ENCODE measurements at places on chromosomes 4 and X.

- peak; percentile 31 for DNase-seq
These were observed 122.5 kb downstream of the NFKB1 start for GRCh38 chr4:102623622-102624021.

GRCh38 chrX:11998944-11999343 is 139.3 kb upstream of the FRMPD4 start:
- DNase-seq = no peak

GRCh38 chr4:16009153-16009552 is 46.2 kb upstream of the FGFBP2 start:
- DNase-seq = no peak

DNA sequence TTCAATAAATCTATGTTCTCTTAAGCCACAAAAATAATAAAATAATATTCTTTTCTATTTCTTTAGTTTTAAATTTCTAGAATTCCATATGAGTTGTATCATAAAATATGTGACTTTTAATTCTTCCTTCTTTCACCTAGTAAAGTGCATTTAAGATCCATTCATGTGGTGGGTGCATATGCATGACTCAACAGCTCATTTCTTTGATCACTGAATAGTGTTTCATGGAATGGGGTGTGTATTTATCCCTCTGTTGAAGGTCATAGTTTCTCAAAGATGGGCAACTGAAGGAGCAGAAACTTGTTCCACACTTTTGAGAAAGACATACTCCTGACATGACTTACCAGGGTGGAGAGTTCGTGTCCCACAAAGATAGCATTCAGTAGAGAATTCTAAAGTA is 1230.3 kb upstream of the AGA start:
- DNase-seq = no peak

DNA sequence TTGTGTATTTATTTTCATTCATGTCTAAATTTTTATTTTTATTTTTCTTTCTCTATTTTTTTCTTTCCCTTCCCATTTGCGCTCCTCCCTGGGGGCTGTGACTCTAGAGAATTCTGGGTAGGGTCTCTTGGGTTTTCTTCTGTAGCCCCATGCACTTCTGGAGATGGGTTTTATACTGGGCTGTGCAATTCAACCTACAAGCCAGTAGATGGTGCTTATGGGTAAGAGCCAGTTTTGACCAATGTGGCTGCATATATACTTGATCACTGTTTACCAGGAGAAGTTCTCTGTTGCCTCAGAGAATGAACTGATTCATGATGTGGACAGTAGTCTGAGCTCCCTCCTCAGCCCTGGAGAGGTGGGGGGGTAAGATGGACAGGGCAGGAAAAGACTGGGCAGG is 614.6 kb downstream of the PCDH19 start:
- DNase-seq = no peak

DNA sequence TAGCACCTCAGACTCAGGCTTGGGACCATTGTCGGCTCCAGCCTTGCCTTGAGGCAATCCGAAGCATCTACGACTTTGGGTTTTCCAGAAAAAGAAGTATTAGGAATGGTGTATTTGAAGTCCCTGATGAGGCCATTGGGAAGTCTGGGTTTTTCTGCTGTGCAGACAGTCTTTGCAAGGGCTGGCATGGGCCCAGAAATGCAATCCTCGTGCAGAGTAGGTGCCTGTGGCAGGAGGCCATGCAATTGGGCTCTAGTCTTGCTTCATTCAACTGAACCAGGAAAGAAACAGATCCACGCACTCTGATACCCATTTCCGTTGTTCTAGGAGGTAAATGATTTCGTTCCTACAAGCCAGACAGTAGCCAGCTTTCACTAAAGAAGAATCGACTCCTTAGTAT is 12.4 kb downstream of the ZFP92 start:
- DNase-seq = no peak

DNA sequence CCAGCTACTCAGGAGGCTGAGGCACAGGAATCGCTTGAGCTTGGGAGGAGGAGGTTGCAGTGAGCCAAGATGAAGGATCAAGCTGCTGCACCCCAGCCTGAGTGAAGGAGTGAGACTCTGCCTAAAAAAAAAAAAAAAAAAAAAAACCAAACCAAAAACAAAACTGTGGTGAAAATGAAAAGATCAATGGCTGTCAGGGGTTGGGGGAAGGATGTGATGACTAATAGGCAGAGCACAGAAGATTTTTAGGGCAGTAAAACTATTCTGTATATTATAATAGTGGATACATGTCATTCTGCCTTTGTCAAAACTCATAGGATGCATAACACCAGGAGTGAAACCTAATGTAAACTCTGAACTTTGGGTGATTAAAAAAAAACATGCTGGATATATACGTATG is 69.9 kb upstream of the ELOVL6 start:
- no peak for DNase-seq

- DNase-seq = no peak
These were observed 1.5 kb downstream of the CCNG2 start for GRCh38 chr4:77158487-77158861.

DNA sequence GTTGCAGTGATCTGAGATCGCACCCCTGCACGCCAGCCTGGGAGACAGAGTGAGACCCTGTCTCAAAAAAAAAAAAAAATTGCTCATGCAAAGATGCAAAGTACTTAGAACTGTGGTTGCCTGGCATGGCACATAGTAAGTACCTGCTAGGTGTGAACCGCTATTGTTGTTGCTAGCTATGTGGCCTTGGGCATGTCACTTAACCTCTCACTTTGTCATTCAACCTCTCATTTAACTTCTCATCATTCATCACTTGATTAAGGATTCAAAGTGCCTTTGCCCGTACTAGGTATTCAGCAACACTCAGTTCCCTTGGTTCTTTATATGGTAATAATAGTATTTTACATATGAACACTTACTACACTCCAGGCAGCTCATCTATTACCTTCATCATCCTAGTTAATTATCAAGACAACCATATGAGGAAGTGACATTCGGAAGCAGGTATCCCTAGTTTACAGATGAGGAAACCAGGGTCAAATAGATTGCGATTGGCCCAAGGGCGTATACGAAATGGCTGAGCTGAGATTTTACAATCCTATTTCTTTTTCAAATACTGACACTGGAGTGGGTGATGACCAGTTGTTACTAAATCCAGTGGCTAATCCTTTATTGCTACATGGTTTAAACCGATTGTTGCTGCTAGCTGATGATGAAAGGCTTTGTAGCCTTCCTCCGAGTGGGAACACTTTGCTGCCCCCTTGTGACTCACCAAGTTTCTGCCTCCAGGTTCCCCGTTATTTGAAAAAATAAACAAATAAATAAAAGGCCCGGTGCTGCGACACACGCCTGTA is 28.8 kb upstream of the SOWAHD start:
- peak; percentile 43 for DNase-seq

- no peak for DNase-seq
These were observed 31.4 kb upstream of the PDLIM5 start for GRCh38 chr4:94420356-94420755.

DNA sequence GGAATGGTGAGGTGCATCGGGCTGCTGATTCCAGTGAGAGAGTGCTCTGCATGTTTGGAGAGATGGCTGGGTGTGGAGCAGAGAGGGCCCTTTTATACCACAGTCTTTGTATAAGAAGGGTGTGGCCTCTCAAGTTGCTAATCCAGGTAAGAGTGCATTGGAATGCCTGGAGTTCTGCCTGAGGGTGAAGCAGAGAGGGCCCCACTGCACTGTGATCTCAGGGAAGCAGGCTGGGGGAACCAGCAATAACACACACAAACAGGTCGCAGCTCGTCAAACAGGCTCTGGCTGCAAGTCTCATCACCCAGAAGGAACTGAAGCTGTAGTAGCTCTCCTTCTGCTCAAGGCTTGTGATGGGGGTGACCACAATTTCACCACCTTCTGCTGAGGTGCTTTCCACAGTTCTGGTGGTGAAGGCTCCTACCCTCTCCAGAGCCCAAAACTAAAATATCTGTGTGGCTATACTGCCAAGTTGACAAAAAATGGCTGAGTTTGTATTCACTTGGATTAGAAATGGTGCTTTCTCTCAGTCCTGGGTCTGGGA is 687.4 kb upstream of the HS3ST1 start:
- DNase-seq = no peak

DNA sequence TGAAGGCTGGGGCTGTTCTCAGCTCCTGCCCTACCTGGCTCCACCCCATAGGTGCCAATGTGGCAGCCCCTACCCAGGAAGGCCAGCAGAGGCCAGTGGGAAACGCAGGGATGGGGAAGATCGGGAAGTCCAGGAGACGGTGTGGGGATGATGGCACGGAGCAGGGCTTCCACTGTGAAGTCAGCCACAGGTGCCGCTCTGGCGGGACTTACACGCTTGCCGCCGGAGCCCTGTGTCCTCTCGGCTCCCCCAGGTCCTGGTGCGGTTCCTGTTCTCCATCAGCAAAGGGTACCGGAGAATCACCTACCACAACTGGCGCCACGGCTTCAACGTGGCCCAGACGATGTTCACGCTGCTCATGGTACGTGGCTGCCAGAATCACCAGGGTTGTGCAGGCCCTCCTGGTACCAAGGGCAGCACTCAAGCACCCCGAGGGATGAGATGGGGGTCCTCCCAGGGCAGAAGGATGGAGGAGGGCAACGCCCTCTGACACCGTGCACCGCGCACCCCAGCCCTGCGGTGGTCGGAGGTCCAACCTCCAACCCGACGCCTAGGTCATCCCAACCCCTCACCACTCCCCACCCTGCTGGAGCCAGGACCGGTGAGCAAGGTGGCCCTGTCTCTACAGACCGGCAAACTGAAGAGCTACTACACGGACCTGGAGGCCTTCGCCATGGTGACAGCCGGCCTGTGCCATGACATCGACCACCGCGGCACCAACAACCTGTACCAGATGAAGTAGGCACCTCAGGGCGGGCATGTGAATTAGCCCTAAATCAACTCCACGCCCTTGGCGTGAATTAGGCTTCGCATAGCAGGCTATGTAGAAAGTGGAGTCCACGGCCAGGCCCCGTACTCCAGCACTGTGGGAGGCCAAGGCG is 12.0 kb downstream of the ATP5ME start:
- DNase-seq = no peak

DNA sequence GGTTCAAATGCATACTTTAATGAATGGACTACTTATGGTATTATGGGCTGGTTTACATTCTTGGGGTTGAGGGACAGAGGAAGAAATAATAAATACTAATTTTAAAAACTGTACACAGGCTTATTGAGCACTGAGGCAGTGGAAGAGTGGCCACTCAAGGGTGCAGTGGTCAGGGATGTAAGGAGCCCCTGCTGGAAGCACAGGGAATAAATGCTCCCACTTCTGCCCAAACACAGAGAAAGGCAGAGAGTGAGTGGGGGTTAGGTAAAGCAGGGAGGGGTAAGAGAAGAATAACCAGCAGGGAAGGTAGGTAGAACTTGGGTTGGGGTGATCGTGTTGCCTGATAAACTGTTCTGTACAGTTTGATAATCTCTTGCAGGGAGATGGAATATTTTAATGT is 60.0 kb downstream of the GAB1 start:
- no peak for DNase-seq

- DNase-seq = no peak
These were observed 21.2 kb downstream of the SLC25A5 start for GRCh38 chrX:119489212-119490074.

DNA sequence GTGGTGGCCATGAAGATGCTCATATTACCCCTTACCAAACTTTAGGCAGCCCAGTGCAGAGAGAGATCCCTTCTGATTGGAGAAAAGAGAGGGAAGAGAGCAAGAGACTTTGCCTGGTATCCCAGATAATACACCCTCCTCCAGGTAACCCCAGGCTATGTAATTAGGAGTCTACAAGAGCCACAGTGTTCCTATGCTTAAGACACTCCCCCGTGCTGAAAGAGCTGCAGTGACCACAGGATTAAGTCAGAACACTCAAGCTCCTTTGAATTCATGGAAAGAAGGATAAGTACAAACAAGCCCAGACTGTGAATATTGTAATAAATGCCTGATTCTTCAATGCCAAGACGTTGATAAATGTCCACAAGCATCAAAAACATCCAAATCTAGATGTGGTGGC is 41.4 kb downstream of the PABPC4L start:
- DNase-seq = no peak

- no peak for DNase-seq
These were observed 30.7 kb downstream of the SRPX2 start for GRCh38 chrX:100674705-100675104.

GRCh38 chr4:156933633-156934258 is 37.9 kb downstream of the PDGFC start:
- no peak for DNase-seq

DNA sequence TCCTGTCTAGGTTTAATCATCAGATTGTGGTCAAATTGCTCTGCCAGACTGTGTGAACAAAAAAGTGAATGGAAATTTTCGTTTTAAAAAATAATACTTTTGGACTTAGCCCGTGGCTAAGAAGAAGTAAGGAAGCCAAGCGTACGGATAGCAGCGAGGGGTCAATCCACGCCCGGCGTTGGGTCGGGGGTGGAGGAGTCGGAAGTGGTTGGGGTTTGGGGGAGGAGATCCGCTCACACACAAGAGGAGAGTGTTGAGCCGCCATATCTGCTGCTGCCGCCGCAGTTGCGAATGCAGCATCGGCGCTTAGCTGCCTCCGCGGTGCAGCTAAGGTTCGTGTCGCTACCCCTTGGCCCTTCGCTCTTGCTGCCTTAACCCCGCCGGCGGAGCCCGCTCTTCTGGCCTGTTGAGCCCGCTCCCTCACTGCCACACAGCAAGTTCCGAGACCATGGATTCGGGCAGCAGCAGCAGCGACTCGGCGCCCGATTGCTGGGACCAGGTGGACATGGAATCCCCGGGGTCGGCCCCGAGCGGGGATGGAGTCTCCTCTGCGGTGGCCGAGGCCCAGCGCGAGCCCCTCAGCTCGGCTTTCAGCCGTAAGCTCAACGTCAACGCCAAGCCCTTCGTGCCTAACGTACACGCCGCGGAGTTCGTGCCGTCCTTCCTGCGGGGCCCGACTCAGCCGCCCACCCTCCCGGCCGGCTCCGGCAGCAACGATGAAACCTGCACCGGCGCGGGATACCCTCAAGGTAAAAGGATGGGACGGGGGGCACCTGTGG is at the start of gene GSPT2:
Gene GSPT2, plus strand, starts transcription at position 264 of the 779 bp plus-strand sequence. Its CDS starts 185 bp downstream, at position 449.
- peak; percentile 69 for DNase-seq

DNA sequence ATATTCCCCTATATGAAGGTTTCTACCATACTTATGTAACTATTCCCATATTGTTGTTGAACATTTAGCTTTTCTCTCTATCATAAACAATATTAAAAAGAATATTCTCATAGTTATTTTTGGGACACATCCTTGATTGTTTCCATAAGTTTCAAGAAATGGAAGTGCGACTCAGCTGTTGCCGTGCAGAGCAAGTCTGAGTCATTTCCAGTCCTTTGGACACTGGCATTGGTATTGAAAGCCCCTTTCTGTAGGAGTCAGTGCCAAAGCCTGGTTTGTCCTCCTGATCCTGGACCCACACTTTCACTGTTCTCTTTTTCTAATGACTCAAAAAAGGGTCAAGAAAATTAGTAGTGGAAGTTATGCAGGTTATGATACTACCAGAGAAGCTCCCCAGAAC is 108.3 kb upstream of the DIAPH2 start:
- DNase-seq = peak; percentile 17

DNA sequence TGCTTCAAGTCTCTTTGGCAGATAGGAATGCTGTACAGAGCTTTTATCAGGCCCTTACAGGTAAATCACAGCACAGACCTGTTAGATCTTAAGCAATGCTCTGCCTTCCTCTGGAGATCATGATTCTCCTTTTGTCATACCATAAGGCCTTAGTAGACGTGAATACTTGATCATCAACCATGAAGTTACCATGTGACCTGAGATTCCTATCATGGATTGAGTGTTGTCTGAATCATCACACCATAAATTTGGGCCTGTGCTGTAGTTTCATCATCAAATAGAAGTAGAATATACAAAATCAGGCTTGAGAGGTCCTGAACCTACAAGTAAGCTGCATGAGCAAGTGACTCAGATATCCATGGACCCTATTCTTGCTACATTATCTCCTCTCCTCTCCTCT is 466.8 kb upstream of the INTU start:
- DNase-seq = no peak

Data from AG08396 (cell line).